ENCODE measurements at places on chromosomes 12 and 14.

DNA sequence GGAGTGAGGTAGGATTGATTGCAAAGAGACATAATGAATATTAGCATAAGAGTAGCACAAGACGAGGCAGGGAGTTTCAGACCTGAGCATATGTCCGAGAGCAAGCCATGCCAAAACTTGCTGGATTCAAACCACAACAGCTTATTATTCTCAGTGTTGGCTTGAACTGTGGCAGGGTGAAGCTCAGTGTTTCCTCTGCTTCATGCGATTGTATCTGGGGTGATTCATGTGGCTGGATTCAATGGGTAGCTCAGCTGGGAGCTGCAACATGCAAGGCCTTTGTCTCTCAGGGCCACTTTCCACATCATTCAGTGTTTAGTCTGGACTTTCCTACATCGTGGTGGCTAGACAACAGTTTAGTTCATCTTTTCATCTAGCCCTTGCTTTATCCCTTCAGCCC, 22.1 kb upstream of the E2F7 start:
- no peak for DNase-seq

DNA sequence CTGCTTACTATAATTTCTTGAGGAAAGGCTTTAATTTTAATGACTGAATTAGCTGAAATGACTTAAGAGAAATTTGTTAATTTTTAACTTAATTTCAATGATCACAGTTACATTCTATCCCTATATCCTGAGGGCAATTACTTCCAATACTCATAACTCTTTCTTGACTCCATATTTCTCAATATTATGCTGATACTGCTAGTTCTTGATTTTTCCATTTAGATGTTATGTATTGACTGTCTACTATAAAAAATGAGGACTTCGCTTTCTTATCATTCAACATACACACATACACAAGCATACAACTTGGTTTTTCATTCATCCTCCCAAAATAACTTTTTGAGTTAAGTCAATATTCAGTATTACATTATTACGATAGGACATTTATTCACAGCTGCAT, 176.2 kb downstream of the PHLDA1 start:
- DNase-seq, result no peak

DNA sequence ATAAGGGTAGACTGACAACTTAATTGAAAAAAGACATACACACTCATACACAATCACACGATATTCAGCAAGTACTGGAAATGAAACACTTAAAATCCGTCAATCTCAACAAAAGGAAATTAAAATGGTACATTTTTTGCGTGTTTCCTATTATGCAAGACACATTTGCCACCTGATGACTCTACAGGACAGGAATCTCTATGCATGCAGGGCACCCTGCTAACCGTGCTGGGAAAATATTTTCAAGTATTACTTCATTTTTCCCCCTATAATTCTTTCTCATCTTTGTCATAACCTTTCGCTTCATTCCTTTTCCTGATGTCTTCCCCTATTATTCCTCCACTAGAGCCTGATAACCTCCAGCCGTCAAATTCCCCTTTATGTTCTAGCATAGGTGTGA, 150.2 kb downstream of the TMEM132D start:
- no peak for DNase-seq

DNA sequence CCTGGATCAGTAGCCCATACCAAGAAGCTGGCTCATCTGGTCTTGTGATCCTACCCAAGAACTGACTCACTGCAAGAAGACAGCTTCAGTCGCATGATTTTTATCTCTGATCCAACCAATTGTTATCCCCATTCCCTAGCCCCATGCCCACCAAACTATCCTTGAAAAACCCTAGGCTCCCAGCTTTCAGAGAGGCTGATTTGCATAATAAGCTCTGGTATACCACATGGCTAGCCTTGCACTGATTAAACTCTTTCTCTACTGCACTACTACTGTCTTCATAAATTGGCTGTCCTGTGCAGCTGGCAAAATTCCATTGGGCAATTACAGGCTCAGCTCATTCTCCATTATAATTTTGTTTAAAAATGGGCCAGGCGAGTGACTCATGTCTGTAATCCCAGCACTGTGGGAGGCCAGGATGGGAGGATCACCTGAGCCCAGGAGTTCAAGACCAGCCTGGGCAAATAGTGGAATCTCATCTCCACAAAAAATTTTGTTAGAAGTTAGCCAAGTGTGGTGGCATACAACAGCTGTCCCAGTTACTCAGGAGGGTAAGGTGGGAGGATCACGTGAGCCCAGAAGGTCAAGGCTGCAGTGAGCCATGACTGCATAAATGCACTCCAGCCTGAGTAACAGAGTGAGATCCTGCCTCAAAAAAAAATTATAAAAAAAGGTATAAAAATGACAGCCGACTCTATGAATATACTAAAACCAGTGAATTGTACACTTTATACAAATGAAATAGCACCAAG, 76.7 kb upstream of the EIF5 start:
- DNase-seq, result no peak

DNA sequence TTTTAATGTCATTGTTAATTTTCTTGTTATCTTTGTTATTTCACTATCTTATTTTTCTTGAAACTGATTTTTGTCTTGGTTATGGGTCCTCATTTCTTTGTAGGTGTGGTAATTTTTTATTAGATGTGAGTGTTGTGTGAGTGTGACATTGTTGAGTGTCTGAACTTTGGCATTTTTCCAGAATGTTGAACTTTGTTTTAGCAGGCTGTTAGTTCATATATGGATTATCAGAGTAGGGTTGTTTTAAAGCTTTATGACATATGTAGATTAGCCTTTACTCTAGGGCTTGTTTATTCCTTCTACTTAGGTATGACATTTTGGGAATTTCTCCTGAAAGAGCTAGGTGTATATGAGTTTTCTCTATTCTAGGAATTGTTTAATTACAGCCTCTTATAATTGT, 103.9 kb downstream of the ARID2 start:
- no peak for DNase-seq

DNA sequence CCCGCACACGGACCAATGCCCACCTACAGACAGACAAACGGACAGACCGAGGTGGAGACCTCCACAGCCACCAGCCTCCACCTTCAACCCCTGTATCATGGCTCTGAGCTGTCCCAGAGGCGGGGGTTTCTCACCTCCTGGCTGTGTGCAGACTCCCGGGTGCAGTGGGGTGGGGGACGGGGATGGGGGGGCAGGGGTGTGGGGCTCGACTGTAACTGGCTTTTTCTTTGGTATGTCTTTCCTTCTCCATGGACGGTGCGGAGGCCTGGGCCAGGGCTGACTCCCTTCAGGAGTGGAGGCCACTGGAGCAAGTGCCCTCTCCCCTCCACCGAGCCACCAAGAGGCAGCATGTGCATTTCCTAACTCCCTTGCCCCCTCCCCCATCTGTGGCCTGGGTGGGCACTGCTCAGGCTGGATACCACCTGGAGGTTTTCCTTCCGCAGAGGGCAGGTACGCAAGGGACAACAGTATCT, 122.6 kb downstream of the ESRRB start:
- DNase-seq, result no peak

DNA sequence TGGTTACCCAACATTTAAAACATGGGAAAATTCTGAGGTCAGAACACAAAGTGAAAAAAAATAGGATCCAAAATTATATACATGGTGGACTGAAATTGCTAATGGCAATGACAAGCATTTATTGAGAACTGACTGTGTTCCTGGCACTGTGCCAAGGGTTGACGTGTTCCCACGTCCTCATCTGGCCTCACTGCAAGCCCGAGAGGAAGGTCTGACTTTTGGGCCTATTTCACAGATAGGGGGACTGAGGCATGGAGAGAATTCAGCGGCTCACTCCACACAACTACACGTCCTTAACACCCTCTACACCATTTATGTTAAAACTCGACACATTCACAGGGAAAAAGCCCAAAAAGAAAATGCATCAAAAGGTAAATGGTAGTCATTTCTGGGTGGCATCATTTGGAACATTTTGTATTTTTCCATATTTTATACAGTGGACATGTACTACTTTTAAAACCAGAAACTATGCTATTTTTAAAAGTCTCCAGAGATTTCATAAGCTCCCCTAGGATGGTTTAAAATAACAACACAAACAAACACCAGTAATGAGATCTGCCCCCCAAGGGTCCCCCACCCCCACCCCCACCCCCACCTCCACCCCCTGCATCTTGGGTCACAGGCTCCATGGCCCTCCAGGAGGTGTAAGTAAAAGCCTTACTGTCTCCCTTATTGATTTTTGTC, 27.7 kb downstream of the CLMN start:
- no peak for DNase-seq

GRCh38 chr14:102481791-102482238, 27.8 kb downstream of the ANKRD9 start:
- no peak for DNase-seq

DNA sequence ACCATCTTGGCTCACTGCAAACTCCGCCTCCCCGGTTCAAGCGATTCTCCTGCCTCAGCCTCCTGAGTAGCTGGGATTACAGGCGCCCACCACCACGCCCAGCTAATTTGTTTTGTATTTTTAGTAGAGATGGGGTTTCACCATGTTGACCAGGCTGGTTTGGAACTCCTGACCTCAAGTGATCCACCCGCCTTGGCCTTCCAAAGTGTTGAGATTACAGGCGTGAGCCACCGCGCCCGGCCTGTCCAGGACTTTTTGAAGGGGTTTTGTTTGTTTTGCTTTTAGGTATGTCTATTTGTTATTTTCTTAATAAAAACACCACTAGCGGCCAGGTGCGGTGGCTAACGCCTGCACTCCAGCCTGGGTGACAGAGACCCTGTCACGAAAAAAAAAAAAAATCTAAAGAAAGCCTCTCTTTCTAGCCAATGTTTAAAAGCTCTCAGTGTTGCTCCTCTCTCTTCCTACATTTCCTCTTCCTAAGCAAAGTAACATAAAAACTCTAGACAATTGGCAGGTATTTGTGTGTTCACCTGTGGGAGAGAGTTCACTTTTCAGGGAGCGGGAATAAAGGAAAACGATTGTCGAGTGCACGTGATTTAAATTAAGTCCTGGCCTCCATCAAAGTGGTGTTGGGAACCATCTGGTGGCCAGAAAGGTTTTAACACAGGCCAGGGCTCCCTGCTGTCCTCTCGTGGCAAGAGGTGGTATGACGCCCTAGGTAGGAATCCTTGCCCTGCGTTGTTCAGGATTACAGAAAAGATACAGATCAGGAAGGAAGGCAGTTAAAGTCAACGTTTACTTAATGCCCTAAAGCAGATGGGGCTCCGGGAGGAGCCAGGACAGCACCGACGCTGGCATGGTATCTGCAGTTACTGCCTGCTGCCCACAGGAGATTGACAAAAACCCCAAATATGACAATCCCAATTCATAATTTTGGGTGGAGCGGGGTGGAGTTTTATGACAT, 36.2 kb upstream of the ATP23 start:
- DNase-seq, result peak; percentile 83

- no peak for DNase-seq
Measured at GRCh38 chr12:114996382-114996781, 312.4 kb upstream of the TBX3 start.

- DNase-seq, result no peak
Measured at GRCh38 chr12:120630104-120630892, 10.1 kb upstream of the CABP1 start.

- no peak for DNase-seq
Measured at GRCh38 chr12:2288471-2288870, 235.7 kb downstream of the CACNA1C start.

GRCh38 chr12:5396541-5396940, 35.4 kb upstream of the NTF3 start:
- no peak for DNase-seq

GRCh38 chr14:36662258-36662542, 540 bp downstream of the PAX9 start:
- DNase-seq, result no peak

GRCh38 chr12:84911271-84912197, 1.1 kb downstream of the SLC6A15 start:
- no peak for DNase-seq

GRCh38 chr12:54047160-54047963, 6.3 kb upstream of the HOXC4 start:
- no peak for DNase-seq

- no peak for DNase-seq
Measured at GRCh38 chr12:80353254-80353653, 90.8 kb upstream of the PTPRQ start.

DNA sequence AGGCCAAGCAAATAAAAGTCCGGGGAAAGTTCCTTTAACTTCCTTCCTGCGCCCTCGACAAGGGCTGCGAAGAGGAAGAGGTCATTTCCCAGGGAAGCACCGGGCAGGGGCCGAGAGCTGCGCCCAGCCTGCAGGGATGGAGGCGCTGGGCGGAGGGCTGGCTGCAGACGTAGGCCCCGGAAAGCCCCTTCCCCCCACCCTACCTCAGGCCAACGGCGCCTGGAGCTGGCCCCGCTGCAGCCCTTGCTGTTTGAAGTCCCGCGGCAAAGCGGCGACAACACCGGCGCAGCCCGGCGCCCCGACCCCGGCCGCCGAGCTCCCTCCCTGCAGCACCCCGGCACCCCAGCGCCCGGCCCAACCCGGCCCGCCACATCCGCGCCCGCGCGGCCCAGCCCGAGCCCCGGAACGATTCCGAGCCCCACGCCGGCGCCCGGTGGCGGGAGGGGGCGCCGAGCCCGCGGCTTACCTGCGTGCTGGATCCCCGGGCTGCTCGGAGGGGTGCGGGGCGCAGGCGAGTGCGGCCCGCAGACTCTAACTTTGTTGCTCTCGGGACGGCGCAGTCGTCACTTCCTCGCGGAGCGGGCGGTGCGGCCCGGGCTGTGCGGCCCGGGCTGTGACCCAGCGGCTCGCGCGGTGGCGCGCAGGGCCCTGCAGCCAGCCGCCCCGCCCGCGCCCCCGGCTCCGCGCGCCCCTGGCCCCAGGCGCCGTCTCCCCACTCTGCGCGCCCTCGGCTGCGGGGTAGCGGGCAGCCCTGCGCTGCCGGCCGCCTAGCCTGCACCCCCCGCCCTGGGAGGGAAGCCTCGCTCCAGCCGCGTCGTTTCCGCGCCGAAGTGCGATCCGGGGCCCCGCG, 64.8 kb upstream of the PTGR2 start:
- peak; percentile 40 for DNase-seq

DNA sequence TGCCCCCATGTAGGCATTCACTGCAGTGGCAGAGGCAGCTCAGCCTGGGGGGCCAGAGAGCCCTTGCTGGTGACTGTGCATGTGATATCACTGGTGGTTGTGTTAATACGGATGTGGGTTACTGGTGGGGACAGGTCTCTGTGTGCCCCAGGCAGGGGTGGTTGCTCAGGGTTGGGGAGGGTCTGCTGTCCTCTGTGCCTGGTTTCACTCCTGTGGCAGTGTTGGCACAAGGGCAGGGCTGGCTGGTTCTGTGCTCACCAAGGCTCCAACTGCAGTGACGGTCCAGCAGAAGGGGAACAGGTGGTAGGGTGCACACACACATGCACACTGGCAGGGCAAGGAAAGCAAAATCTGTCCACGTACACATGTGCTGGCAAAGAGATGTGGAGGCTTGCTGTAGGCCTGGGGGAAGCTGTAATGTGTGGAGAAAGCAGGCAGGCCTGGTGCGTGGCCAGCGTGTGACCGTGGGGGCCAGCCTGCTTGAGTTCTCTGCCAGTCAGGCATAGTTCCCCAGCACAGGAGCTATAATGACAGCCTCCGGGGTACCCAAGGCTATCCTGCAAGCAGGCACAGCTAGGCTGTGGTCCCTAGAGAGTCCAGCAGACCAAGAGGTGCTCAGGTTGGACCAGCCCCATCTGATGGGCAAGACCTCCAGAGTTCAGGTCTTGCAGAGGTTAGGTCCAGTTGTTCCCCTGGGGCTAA, 254.6 kb downstream of the FBXL14 start:
- no peak for DNase-seq

All from stimulated activated CD4-positive, alpha-beta T cell treated with anti-CD3 and anti-CD28 coated beads, Interleukin-12 subunit alpha, Interleukin-12 subunit beta, amount 100 ng/mL, for 4 hours (primary cell).